ENCODE measurements at places on chromosomes 1 and 21.

GRCh38 chr1:161378014-161378413 is 10.3 kb upstream of the CFAP126 start:
- no peak overlapping the region for H3K27ac ChIP-seq
- no peak overlapping the region for H3K4me3 ChIP-seq
- H3K27me3 ChIP-seq: no peaks in the 10 kb centered on the region
- peaks cover 17% of the 10 kb centered on the region for H3K4me1 ChIP-seq
- H3K36me3 ChIP-seq: no peaks in the 10 kb centered on the region
- no peak for DNase-seq

DNA sequence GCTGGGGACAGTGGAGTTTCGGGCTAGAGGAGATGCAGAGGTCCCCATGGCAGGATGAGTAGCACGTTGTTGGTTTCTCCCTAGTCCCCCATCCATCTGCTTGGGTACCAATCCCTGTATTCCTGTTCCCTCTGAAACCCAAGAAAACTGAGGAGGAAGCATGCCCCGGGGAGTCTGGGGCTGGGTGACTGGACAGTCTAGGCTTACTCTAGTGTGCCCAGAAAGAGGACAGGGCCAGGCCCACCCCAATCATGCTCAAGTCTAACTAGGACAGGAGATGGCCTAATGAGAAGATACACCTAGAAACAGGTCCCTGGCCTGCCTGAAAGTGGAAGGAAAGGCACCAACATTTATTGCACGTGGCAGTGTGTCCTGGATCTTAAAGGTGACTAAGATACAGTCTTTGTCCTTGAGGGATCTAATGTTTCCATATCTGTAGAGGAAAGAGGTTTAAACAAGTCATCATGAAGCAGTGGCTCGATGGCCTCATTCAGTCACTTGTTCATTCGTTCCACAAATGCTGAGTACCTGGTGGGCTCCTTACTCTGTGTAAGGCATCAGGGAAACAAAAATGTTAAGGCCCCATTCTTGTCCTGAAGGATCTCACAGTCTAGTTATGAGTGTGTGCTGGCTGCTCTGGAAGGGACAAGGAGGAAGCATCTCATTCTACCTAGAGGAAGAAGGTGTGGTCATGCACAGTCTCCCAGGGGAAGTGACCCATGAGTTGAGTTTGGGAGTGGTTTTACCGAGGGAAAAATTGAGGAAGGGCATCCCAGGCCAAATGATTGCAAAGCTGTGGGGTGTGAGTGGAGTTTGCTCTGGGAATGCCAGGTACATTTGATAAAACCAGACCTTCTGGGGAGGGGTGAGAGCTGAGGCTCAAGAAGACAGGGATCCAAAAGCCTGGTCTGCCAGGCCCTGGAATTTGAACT is 10.0 kb downstream of the CDK18 start:
- DNase-seq: no peak
- H3K27me3 ChIP-seq: no peaks in the 10 kb centered on the region
- H3K36me3 ChIP-seq: no peaks in the 10 kb centered on the region
- no peak overlapping the region for H3K4me3 ChIP-seq

DNA sequence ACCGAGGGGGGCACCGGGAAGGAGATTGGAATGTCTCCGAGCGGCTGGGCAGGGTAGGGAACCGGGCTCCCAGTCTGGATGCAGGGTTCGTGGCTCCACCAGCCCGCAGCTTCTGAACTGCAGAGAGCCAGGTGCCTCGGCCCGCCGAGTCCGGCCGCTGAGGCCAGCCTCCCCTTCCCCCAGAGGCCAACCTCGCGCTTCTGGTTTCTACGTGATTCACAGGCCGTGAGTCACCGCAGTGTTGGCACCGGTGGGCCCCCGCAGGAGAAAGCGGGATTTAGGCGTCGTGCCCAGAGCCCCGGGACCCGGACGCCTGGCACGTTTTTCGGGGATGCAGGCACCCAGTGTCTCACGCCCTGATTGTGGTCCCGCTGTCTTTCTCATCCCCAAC is 458 bp downstream of the CRABP2 start:
- peak; percentile 48 for DNase-seq
- H3K27ac ChIP-seq: no peak overlapping the region
- no peaks in the 10 kb centered on the region for H3K36me3 ChIP-seq
- H3K27me3 ChIP-seq: peaks cover 83% of the 10 kb centered on the region

- peak overlapping the region; percentile 96 for H3K4me3 ChIP-seq
- DNase-seq: no peak
- H3K27me3 ChIP-seq: no peaks in the 10 kb centered on the region
- peak overlapping the region; percentile 91 for H3K27ac ChIP-seq
- H3K4me1 ChIP-seq: peaks cover 49% of the 10 kb centered on the region
- peaks cover 31% of the 10 kb centered on the region for H3K36me3 ChIP-seq
These were observed 750 bp downstream of the NECAP2 start for GRCh38 chr1:16441282-16441665.

DNA sequence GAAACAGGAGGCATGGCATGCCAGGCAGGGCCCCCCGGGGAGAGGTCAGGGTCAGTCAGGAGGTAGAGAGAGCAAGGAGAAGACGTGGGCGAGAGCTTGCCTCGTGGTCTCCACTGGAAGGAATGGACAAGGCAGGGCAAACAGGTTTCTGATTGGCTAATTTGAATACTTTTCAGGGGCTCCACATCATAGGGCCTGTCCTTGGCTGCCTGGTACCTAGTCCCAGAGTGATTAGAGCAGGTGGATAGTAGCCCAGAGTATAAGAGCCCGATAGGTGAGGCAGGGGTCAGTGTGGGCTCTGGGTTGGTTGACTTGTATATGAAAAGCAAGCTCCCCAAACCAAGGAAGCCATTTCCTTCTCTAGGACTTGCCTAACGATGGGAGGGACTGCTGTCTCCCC is 178.6 kb downstream of the ZP4 start:
- H3K4me1 ChIP-seq: no peaks in the 10 kb centered on the region
- no peak overlapping the region for H3K27ac ChIP-seq
- DNase-seq: no peak
- no peaks in the 10 kb centered on the region for H3K36me3 ChIP-seq
- H3K4me3 ChIP-seq: no peak overlapping the region
- H3K27me3 ChIP-seq: no peaks in the 10 kb centered on the region

- H3K27me3 ChIP-seq: no peaks in the 10 kb centered on the region
- no peaks in the 10 kb centered on the region for H3K36me3 ChIP-seq
- no peak overlapping the region for H3K27ac ChIP-seq
- no peak for DNase-seq
- H3K4me1 ChIP-seq: no peaks in the 10 kb centered on the region
These were observed 45.8 kb downstream of the RGS7 start for GRCh38 chr1:241311056-241311746.

GRCh38 chr1:7476861-7477547 is 294.1 kb upstream of the VAMP3 start:
- no peak overlapping the region for H3K27ac ChIP-seq
- DNase-seq: peak; percentile 61
- no peaks in the 10 kb centered on the region for H3K27me3 ChIP-seq

- H3K36me3 ChIP-seq: peaks cover 5% of the 10 kb centered on the region
- DNase-seq: no peak
- H3K27me3 ChIP-seq: no peaks in the 10 kb centered on the region
- H3K27ac ChIP-seq: no peak overlapping the region
- no peaks in the 10 kb centered on the region for H3K4me1 ChIP-seq
These were observed 143.3 kb downstream of the DYRK1A start for GRCh38 chr21:37509802-37510393.

Data from left lung (tissue), 14 donors.